ENCODE measurements at places on chromosomes 6 and 20.

GRCh38 chr6:21908161-21908848 is 314.8 kb downstream of the SOX4 start:
- no peak for DNase-seq

DNA sequence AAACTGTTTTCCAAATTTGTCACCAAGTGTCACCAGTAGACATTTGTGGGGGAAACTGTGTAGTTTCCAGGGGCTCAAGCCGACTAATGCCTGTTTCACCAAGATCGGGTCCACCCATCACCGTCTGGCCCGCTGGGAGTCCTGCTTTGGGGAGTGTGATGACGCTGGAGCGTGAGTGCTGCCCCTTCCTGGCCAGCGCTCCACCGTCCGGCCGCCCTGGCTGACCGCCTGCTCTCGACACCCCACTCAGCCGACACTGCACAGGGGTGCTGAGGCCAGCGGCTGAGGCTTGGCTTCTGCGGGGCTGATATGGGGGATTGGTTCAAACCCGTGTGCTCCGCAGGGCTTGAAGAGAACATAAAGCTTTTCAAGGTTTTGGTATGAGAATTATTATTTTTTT is 160.1 kb downstream of the SMOC2 start:
- no peak for DNase-seq

- no peak for DNase-seq
Measured at GRCh38 chr6:132304891-132305305, 96.4 kb downstream of the MOXD1 start.

- DNase-seq = no peak
Measured at GRCh38 chr20:19815553-19815991, 57.5 kb downstream of the RIN2 start.

DNA sequence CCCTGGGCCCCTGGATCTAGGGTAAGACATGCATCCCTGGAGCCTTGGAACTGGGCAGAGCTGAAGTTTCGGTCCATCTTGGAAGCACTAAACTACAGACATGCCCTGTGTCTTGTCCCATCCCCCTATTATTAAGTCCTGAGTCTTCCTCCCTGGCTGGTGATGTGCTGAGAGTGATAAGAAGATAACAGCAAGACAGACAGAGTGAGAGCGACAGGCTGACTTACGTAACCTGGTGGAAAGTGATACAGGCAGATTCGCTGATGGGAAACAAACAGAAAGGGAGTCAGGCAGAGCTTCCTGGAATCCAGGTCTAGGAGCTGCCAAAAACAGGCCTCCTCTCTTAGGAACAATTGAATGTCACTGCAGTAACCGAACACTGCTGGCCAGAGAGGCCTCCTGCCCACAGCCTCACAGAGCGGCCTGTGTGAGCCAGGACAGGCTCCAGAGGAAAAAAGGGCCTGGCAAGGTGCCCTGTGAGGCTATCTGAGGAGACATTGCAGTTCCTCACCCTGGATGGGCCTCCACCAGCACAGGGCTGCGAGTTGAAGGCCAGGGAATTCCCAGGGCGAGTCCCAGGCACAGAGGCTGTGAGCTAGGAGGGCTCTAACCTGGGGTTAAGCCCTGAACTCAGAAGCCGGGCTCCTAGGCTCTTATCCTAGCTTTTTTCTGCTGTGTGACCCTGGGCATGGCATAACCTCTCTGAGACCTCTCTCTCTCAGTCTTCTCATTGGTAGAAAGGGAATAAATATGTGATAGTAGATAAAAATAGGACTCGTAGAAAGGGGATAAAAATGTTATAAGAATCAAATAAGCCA is 34.2 kb upstream of the B4GALT5 start:
- DNase-seq = no peak

DNA sequence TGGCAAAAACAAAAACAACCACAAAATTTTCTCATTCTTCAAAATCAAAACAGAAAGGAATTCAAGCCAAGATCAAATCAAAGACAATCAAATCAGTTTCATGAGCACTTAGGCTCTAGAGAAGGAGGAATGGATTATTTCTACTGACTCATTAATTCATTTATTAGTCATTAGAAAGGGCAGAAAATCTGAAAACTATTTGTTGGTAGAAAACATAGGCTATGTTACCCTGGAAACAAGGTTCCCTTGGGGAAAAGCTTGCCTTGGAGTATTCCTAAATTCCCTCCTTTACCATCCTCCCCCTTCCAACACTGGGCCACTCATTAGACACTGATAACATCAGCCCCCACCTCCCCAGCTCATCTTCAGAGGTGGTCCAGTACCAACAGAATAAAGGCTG is 17.5 kb downstream of the KIF16B start:
- no peak for DNase-seq

GRCh38 chr6:134961366-134961765 is 11.5 kb upstream of the ALDH8A1 start:
- DNase-seq = no peak

- no peak for DNase-seq
Measured at GRCh38 chr6:157674061-157674460, 149.0 kb upstream of the SNX9 start.

GRCh38 chr20:33037456-33037855 is 6.0 kb downstream of the BPIFB6 start:
- no peak for DNase-seq

- DNase-seq = no peak
Measured at GRCh38 chr20:2285193-2285592, 10.6 kb upstream of the TGM3 start.

GRCh38 chr6:149140137-149140909 is 177.2 kb upstream of the TAB2 start:
- no peak for DNase-seq

GRCh38 chr6:109010705-109011102 is 83.9 kb downstream of the SESN1 start:
- no peak for DNase-seq

- no peak for DNase-seq
Measured at GRCh38 chr6:55180258-55180657, 5.9 kb downstream of the HCRTR2 start.

DNA sequence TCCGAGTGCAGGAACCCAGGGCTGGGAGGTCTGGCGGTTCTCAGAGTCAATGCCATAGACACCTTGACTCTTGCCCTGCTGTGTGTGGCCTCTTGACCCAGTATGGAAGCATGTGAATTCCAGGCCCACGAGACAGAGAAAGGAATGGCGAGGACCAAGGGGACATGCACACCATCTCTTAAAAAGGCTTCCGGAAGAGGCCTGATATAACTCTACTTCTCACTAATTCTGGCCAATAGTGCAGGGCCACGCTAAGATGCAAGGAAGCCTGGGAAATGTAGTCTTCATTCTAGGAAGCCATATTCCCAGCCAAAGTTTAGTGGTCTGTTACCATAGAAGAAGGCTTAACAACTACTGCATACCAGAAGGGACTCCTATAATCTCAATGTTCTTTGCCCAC is 177.0 kb upstream of the KCNG1 start:
- DNase-seq = no peak

GRCh38 chr6:15266423-15266996 is 20.6 kb downstream of the JARID2 start:
- no peak for DNase-seq

DNA sequence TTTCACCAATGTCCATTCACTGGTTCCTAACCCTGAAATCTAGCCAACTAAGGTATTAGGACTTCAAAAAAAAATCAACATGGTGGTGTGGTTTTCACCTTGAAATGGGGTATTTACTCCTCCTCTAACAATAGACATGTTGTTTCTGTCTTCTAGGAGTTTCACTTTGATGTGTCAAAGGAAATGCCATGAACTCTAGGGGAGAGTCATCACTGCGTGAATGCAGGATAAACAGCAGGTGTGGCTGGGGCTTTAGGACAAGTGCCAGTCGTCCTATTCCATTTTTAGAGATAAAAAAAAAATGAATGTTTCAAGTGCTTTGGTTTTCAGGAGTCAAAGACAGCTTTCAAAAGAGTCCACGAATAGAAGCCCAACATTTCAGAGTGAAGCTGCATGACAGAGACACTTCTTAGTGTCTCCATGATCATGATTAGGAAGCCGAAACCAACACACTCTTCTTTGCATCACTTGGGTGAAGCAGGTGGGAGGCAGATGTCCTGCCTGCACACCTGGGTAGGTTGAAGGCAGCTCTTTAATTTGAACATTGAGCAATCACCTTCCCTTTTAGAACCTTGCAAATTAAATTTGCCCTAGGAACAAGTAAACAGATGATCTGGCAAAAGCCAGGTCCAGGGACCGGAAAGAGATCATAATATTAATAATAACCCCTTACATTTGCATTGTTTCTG is 328.5 kb upstream of the PRDM1 start:
- DNase-seq = no peak

DNA sequence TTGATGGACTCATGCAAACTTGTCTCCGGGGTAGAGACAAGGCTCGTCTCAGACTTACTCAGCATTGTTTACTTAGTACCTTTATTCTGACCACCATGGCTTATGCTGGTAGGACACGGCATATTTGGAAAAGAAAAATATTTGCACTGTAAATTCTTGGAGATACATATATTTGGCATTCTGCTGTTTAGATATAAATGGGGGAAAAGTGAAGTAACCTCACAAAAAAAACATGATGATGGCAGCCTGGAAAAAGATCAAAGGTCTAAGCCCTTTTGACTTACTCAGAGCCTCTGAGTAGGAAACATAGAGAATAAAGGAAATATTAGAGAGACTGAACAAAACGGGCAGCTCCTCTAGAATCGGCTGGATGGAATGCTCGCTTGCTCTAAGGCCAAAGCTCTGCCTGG is 32.5 kb downstream of the PDE10A start:
- DNase-seq = no peak

- DNase-seq = no peak
Measured at GRCh38 chr6:160355001-160355400, 6.8 kb downstream of the SLC22A3 start.

DNA sequence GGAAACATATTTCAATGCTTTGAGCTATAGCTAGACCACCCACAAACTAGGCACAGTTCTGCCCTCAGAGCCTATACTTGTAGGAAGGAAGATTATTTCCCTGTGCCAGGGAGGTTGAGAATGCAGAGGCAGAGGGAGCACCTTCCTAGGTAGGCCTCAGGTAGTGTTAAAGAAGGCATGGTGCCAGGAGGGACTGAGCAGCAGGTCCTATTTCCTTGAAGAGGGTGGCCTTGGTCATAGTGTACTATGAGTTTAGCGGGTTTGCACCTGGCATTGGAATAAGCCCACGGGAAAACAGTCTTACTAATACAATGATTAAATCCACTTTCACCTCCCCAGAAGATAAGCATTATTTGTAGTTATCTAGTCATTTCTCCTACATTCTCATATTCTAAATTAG is 375.4 kb downstream of the CDKAL1 start:
- no peak for DNase-seq

- DNase-seq = no peak
Measured at GRCh38 chr6:83127976-83128375, 60.5 kb downstream of the DOP1A start.

- DNase-seq = no peak
Measured at GRCh38 chr6:80690551-80691131, 584.2 kb downstream of the BCKDHB start.

Data from stimulated activated CD8-positive, alpha-beta memory T cell treated with anti-CD3 and anti-CD28 coated beads, Interleukin-15, amount 100 ng/mL, for 4 hours (primary cell).